ENCODE measurements at places on chromosomes 1 and 21.

- DNase-seq, result no peak
Observed at GRCh38 chr21:24856326-24856725, 751.0 kb downstream of the MRPL39 start.

DNA sequence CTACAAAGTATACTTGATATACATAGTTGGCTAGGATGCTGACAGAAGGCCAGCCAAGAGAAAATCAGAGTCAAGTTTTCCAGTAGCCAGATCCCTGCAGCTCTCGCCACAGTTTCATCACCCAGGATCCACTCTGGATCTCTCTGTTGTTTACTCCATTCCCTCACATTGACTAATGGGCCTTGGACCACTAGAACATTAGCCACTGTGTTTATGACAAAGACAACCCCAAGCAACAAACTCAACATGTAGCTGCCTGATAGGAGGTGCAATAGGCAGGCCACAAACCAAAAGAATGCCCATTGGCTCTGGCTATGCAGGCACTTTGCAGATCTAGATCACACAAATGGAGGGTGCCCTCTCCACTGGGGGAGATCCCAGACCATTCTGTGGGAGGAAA, 44.2 kb downstream of the ARHGEF11 start:
- no peak for DNase-seq

DNA sequence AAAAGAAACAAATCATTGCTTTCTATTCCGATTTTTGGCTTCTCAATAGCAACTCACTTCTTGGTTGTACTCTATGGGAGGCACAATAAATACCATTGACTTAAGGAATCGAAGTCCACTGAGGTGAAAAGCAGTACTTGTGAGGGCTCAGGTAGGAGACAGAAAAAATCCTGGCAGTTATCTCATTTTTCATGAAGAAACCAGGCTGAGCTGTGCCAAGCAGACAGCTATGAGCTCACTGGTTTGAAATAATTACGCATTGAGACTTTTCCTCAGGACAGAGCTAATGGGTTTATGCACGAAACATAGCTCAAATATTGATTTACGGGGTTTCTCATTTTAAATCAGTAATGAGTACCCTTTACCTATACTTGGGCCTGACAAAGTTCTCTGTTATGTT, 18.5 kb downstream of the COLGALT2 start:
- no peak for DNase-seq

DNA sequence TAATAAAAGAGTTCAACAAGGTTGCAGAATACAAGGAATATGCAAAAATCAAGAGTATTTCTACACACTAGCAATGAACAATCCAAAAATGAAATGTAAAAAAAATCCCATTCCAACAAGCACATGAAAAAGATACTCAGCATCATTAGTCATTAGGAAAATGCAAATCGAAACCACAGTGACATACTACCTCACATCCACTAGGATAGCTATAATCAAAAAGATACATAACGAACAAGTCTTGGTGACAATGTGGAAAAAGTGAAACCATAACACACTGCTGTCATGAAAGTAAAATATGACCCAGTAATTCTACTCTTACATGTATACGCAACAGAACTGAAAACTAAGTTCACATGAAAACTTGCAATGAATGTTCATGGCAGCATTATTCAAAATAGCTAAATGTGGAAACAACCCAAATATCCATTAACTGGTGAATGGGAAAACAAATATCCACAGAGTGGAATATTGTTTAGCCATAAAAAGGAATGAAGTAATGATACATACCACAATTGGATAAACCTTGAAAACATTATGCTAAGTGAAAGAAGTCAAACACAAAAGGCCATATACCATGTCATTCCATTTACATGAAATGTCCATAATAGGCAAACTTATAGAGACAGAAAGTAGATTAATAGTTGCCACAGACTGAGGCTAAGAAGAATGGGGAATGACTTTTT, 34.3 kb downstream of the PIK3R3 start:
- DNase-seq, result no peak

- no peak for DNase-seq
Observed at GRCh38 chr1:5950201-5950895, 41.9 kb downstream of the NPHP4 start.

- no peak for DNase-seq
Observed at GRCh38 chr1:1924386-1924785, 5.3 kb upstream of the TMEM52 start.

- DNase-seq, result no peak
Observed at GRCh38 chr1:91806181-91806768, 79.7 kb downstream of the TGFBR3 start.

- DNase-seq, result peak; percentile 51
Observed at GRCh38 chr1:201501144-201501543, 5.8 kb downstream of the CSRP1 start.

- DNase-seq, result no peak
Observed at GRCh38 chr1:6409053-6409452, 10.7 kb downstream of the HES2 start.

DNA sequence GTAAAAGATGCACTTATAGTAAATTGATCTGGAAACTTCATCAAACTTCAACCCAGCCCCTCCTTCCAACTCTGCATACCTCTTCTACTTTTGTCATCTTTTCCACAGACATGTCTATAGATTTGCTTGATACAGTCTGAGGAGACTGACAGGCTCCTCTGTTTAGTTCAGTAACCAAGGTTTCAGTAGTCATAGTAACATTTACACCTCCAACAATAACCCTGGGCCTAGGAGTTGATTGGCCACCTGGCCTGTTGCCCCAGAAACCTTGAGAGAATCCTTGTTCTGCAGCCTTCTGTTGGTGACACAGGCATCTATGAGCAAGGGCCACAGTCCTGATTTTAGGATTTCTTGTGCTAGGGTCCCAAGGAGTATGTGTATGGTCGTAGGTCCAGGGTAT, at the start of gene CFAP141:
Gene CFAP141, minus strand, starts transcription at position 138 of the 400 bp plus-strand sequence. Its CDS starts 26 bp downstream, at position 112.
- no peak for DNase-seq

- DNase-seq, result peak; percentile 50
Observed at GRCh38 chr21:33403786-33404585, 773 bp downstream of the IFNGR2 start.

- DNase-seq, result no peak
Observed at GRCh38 chr1:60090655-60091054, 17.1 kb upstream of the C1orf87 start.

DNA sequence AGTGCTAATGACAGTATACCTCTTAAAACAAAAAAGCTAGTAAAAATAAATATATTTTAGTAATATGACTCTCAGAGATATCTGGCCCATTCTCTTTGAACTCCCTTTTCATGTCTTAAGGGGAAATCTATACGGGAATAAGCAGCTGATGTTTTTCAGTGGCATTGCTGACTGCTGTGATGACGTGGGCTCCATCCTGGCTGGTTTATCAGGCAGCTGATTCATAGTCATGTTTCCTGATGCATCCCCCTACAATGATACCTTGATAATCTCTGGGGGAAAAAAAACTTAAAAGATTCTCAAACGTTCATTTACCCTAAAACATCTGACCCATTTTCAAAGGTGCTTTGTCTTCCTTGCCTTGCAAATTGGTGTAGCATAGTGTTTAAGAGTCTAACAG, 53.8 kb downstream of the ABCA4 start:
- DNase-seq, result peak; percentile 52

DNA sequence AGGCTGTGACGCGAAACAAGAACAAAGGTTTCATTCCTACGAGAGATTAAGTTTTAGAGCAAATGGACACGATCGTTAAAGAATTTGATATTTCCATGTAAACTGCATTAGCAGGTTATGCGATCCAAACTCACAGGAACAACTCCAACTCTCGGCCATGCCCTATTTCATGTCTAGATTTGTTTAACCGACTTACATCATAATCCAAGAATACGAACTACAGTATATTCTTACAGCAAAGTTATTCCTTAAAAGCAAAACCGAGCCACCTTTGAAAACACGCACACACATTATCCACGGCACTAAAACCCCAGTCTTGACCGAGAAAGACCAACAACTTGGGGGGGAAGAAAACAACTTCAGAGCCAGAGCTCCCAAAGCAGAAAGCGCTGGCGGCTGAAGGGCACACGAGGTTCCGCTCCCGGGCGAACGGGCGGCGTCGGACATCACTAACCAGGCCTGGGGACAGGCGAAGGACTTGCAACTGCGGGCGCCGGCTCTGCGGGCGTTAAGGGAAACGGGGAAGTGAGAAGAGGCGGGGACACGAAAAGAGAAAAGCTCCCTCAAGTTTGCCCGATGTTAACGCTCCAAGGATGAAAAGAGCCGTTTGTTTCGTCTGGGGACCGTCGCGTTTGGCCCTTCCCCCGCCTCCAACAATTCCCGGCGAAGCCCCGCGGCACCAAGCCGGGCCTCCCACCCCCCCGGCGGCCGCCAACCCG, 690 bp downstream of the B3GALNT2 start:
- peak; percentile 63 for DNase-seq

GRCh38 chr21:45279446-45280177, 8.1 kb downstream of the POFUT2 start:
- DNase-seq, result no peak

DNA sequence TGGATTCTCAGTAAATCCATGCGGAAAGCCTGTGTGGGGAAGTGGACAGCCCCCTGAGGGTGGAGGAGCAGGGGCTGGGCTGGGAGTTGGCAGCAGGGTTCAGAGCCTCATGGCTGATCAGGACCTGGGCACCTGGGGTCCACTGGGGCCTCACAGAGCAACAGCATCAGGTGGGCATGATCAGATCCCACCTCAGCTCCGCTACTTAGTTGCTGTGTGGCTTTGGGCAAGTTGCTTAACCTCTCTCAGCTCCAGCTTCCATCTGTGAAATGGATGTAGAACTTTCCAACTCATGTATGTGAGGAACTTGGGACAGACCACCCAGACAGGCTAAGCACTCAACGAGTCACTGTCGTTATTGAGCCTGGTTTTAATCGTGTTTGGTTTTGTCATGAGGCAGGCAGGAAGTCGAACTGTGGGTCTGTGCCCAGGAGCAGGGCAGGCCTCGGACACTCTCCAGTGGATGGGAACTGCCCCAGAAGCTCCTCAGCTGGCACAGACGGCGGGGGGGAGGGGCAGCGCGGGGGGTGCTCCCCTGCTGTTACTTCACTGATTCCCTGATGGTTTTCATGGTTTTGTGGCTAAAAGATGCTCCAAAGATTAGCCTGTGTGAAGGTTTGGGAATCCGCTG, 155.8 kb upstream of the TMEM51 start:
- DNase-seq, result peak; percentile 36

DNA sequence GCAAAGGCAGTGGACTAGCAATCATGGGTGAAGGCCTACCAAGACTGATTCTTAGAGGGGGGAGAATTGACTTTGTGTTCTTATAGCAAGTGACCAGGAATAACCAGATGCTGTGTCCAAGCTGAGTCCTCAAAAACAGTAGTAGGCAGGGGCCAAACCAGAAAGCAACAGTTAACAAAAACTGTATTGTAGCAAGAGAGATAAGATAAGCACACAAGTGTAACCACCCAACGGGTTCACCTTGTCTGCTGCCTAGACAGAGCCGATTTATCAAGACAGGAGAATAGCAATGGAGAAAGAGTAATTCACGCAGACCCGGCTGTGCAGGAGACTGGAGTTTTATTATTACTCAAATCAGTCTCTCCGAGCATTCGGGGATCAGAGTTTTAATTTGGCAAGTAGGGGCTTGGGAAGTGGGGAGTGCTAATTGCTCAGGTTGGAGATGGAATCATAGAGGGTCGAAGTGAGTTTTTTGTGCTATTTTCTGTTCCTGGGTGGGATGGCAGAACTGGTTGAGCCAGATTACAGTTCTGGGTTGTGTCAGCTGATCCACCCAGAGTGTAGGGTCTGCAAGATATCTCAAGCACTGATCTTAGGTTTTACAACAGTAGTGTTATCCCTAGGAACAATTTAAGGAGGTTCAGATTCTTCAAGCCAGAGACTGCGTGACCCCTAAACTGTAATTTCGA, 8.3 kb upstream of the CSRP1 start:
- DNase-seq, result no peak

- DNase-seq, result peak; percentile 70
Observed at GRCh38 chr1:160205242-160206035, at the start of gene PEA15. Gene PEA15, plus strand, starts transcription at chr1:160205384. Its CDS starts 6,161 bp downstream, at chr1:160211545.

DNA sequence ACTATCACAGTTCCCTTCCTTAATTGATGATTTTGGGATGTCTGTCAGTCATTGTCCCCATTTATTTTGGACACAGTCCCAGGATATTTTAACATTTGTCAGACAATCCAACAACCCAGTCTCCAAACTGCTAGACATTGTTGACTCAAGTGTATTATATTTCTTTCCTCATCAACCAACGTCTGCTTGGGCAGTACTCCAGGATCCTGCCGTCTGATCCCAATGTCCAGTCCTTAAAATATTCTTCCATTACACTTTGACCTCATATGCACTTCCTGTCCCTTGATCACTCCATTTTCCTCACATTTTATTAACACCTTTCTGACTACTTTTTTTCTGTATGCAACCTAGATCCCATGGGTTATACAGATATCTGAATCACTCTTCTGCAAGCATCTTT, 39.8 kb upstream of the KIAA0040 start:
- no peak for DNase-seq

DNA sequence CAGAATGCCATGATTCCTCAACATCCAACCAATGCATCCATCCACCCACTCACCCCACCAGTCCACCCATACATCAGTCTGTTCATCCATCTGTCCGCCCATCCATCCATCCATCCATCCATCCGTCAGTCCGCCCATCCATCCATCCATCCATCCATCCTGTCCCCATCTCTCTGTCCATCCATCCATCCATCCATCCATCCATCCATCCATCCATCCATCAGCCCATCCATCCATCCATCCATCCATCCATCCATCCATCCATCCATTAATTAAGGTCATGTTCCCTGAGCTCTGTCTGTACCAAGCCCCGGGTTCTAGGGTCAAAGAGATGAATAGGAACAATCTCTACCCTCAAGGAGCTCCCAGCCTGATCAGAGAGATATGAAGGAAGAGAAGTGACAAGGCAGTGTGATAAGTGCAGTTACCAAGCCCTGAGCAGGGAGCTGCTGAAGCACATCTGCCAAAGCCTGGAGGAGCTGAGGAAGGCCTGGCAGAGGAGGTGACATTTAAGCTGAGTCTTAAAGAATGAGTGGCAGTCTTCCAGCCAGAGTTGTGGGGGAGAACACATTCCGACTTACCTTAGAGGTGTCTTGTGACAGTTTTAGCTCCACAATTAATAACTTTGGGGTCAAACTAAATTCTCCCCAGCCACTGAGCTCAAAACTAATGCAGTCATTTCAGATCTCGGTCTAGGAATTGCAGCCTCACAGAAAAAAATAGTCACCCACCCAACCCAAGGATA, 47.9 kb downstream of the GRIK3 start:
- DNase-seq, result no peak

GRCh38 chr1:173545688-173546087, 57.2 kb downstream of the SLC9C2 start:
- DNase-seq, result no peak

DNA sequence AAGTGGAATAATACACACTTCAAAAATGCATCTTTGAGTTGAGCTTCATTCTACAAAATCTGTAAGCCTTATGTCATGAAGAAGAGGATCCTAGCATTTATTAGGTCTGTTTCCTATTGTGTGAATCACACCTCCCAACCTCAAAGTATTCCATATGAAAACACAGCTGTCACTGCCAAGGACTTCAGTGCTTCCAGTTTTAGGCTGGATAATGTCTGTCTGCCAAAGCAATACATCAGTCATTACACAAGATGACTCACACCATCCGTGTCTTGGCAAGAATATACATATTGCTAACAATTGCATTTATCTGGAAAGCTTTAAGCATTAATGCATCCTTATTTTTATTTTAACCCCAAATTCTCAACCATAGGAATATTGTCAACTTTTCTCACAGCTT, 125.7 kb upstream of the TMPRSS15 start:
- DNase-seq, result no peak

Measured in EL (cell line).